ENCODE measurements at places on chromosomes 7 and 10.

DNA sequence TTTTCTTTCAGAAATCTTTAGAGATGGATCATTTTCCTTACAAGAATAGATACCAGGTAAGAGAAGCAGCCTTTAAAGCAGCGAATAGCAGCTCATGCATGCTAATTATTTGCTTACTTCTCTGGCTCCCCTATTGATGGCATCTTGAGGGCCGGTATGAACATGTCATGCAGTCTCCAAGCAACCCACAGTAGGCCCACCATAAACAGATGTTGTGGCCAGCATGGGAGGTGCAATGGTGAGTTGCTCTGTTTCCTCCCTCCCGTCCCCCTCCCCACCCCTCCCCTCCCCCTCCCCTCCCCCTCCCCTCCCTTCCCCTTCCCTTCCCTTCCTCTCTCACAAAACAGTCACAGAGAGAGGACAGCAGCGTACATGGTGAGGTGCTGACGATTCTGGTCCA lies 9.7 kb upstream of the ZNF273 start:
- DNase-seq, result no peak

DNA sequence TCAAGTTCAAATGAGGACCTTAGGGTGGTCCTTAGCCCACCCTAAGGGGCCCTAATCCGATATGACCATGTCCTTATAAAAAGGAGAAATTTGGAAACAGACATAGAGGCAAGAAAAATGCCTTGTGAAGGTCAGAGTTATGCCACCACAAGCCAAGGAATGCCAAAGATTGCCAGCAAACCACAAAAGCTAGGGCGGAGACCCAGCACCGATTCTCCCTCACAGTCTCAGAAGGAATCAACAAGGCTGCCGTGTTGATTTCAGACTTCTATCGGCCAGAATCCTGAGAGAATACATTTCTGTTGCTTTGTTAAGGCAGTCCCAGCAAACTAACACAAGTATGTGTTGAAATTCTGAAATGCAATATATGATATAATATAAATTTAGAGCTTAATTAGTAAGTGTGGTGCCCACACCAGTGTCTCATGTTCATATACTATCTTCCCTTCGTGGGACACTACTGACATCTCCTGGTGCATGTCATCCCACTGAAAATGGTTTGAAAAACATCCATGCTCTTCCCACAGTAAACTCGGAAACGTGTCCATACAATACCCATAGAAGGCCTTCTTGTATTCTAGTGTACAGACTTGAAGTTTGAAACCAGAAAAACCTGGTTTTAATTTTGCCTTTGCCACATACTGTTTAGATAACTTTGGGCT lies 349.0 kb downstream of the TNS3 start:
- no peak for DNase-seq

DNA sequence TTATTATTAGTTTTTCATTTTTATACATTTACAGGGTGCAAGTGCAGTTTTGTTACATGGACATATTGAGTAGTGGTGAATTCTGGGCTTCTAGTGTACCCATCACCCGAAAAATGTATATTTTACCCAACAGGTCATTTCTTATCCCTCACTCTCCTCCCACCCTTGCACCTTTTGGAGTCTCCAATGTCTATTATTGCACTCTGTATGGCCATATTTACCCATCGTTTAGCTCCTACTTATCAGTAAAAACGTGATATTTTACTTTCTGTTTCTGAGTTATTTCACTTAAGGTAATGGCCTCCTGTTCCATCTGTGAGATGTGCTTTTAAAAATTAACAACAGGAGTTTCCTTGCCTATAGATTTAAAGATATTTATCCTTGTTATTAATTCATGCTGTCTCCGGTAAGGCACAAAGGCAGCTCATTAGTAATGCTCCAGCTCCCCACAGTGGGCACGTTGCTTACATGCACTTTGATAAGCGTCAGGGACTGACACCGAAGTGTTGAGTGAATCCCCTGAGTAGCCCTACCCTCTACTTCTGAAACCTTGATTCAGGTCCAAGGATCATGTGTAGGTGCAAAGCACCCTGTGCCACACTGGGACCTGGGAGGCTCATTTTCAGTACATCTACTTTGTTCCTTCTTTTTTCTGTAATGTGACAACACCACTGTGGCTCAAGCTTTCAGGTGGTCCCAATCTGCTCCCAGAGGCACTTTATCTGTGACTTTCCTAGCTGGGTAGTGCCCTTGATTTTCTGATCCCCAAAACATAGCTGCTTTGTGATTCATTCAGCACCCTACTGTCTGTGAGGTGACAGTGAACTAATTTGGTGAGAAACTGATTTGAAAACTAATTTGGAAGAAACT lies 27.3 kb downstream of the HYAL4 start:
- DNase-seq, result peak; percentile 30

DNA sequence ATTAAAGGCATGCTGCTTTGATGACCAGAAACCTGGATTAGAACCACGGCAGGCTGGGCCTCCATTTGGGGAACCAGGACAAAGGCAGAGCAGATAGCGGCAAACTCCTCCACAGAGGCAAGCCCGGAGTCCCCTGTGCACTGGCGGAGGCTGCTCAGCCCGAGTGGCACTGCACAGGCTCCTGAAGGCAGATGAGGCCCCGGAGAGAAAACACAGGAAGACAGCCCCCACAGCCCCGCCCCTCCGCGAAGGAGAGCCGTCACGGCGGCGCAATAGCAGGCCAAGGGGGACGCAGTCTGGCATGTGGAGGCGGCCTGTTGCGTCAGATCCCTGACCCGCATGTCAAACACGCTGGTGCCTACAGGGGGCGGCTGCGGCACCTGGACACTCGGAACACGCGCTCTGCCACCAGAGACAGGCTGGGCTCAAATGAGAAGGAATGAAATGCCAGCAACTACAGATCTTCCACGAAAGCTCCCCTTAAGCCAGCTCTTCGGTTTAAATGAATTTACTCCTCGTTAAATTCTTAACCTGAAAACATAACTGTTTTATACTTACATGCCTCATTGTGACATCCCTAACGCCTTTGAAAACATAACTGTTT lies 128.5 kb downstream of the MAD1L1 start:
- DNase-seq, result peak; percentile 90

DNA sequence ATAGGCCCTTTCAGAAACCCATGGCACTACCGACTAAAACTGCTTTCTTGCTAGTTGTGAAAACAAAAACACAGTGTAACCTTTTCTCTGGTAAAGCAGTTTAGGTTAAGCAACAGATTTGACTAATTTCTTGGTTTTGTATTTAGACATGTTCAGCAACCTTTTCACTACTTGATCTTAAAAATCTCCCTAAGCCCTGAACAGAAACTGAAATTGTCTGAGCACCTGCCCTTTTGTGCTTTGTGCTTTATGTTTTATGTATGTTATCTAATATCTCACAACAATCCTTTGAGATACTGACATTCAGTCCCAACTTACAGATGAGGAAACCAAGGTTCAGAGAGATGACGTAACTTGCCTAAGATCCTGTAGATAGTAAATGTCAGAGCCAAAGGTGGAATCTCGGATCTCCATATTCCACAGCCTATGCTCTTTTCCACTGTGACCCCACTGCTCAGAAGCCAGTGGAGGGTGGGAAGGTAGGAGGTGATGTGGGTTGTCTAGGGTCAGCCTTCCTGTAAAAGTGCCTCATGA lies 146.6 kb downstream of the LCOR start:
- DNase-seq, result no peak

GRCh38 chr10:69361303-69361614 lies 55.5 kb downstream of the TACR2 start:
- DNase-seq, result no peak

- DNase-seq, result no peak
Measured at GRCh38 chr7:69717221-69717620, 118.9 kb downstream of the AUTS2 start.

DNA sequence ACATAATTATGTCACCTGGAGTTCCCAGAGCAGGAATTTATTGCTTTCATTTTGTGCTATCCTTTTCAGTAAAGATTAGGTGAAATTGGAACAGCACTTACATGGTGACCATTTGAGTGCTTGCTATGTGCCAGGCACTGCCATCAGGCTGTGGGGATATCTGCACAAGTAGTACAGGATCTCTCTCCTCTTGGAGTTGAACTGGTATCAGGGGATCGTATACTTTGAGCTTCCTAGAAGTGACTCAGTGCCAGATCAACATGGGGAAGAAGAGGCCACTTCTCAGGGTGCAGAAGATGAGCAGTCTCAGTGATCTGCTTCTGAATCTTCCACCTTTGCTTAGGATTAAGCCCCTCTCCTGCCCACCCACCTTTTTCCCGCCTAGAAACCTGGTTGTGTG lies 29.5 kb downstream of the SGPL1 start:
- DNase-seq, result no peak

GRCh38 chr7:28682801-28683200 lies 270.5 kb downstream of the CREB5 start:
- no peak for DNase-seq

DNA sequence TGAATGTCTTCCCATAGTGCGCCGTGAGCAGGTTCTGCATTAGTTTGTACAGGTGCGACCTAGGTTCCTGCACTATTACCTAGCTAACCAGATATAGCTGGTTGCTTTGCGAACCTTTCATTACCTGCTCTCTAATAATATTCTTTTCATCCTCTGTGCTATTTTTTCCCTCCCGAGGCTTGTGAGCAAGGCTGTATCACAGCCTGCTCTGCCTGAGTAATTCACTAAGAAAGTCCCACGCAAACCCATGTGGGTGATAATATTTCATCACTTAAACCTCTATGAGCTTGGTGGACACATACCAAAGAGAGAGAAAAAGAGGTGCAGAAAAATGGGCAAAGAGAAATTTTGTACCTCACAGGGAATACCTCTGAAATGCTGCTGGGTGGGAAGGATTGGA lies 8.4 kb downstream of the INHBA start:
- DNase-seq, result no peak

DNA sequence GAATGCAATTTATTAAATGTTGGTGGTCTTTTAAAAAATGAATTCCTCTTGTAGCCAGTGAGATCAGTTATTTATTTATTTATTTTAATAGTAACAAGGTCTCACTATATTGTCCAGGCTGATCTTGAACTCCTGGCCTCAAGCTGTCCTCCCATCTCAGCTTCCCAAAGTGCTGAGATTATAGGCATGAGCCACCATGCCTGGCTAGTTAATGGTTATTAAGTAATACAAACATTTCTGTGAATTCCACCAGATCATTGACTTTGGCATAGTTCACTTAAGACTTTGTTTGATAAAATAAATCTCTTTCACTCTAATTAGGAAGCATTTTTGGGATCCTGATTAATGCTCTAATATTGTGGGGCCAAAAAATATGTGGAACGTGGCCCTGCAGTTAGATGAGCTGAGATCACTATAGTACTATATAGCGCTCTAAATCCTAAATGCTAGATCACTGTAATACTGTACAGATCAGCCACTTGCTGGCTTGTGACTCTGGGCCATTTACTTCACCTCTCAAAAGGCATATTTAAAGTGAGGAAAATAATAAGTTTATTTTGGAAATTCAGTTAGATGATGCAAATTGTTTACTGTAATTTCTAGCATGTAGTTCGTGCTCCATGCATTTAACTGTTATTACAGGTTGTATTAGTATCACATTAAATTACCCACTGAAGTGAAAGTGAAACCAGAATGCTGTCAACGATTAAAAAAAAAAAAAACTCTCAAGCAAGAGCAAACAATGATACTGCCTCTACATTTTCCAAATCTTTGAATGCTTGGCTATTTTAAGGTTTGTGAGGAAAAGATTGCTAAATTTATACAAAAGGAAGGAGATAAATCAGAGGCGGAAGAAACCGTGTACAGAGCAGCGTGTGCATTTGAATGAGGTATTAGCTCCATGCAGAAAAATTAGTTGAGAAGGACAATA lies 15.9 kb upstream of the FAS start:
- no peak for DNase-seq

DNA sequence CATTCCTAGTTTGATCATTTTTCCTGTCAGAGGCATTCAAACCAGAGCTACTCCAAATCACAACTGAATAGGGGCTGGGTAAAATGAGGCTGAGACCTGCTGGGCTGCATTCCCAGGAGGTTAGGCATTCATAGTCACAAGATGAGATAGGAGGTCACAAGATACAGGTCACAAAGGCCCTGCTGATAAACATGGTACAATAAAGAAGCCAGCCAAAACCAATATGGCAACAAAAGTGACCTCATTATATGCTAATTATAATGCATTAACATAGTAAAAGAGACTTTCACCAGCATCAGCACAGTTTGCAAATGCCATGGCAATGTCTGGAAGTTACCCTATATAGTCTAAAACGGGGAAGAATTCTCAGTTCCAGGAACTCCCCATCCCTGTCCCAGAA lies 37.3 kb downstream of the TWIST1 start:
- no peak for DNase-seq

DNA sequence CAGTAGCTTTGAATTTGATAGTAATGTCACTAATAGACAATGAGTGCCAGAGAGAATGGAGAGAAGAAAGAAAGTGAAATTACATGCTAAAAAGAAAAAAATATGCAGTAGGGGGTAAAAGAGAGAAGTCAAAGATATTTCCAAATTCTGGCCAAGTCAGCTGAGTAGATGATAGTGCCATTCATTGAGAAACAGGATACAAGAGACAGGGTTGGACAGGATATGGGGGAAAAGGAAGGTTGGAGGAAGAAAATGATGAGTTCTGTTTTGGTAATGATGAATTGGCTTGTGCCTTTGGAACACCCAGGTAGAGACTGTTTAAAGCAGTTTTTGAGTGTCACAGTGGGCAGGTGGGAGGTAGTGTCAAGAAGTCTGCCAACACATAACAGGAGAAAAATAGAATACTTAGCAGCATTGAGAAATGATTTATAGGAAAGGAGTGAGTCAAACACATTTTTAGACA lies 78.3 kb downstream of the LRRC17 start:
- no peak for DNase-seq

- DNase-seq, result no peak
Measured at GRCh38 chr7:78329001-78329655, 530.6 kb downstream of the PHTF2 start.

- no peak for DNase-seq
Measured at GRCh38 chr10:104101902-104102301, 16.2 kb upstream of the COL17A1 start.

GRCh38 chr7:47255441-47255840 lies 326.5 kb downstream of the TNS3 start:
- DNase-seq, result no peak

DNA sequence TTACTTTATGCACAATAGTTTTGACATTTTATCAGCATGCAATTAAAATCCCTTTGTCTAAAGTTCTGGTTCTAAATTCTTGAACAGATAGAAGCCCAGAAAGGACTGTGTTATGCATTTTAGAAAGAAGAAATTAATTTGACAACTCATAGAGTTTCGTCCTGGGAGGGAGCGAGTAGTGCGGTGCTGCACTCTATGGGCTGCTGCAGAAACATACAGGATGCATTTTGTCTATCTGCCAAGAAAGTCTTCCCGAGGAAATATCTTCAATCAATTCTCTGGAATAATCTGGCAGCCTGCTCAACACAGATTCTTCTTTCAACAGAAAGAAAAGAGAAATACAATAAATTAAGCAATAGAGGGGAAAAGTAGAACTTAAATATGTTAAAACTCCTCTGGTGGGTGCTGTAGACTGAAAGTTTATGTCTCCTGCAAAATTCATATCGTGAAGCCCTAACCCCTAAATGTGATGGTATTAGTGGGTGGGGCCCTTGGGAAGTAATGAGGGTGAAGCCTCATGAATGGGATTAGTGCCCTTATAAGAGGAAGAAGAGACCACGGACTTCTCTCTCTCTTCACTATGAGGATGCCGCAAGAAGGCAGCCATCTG lies 39.0 kb upstream of the IFRD1 start:
- DNase-seq, result no peak
